Dermis blood vessel endothelial cell (primary cell): ENCODE measurements at places on chromosomes 5 and 9. TPM values are rescaled to one million over a fixed set of nuclear protein-coding genes. Genes with fewer than 3 reads are reported as not detected.

GRCh38 chr5:74490814-74491213, 149.7 kb downstream of the ENC1 start:
- no peak for DNase-seq

DNA sequence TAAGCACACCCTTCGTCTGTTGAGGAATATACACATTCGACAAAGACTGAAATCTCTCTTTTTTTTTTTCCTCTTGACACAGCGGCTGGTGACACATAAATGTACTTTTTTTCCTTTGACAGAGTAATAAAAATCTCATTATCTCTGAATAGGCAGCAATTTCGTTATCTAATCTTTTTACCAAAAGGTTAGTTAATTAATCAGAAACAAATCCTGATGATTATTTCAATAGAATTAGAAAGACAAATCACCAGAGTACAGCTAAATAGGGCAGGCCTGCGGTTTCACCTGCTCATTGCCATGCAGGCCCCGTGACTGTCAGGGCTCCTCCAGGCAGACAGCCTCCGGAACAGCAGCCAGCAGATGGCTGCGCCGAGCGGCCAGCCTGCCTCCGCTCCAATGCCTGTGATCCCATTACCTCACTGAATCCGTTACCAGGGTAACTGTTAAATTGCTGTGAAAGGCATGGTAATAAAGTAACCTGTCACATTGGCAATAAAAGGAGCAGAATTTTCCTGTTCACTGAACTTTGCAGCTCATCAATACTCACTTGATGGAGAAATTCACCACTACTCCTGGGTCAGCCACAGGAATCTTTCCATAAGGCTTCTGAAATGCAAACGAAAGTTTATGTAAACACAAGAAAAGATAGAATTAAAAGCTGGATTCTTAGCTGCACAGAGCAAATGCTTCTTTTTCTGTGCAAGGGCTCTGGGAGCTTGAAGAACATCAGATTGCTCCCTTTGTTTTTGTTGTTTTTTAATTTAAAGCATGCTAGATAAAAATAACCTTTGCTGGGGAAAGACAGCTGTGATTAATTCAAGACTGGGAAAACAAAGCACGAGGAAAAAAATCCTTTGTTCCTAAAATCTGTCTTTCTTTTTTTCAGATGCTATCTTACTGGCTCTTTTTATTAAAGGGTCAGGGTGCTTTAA, 666.4 kb upstream of the ZNF608 start:
- peak; percentile 96 for DNase-seq

DNA sequence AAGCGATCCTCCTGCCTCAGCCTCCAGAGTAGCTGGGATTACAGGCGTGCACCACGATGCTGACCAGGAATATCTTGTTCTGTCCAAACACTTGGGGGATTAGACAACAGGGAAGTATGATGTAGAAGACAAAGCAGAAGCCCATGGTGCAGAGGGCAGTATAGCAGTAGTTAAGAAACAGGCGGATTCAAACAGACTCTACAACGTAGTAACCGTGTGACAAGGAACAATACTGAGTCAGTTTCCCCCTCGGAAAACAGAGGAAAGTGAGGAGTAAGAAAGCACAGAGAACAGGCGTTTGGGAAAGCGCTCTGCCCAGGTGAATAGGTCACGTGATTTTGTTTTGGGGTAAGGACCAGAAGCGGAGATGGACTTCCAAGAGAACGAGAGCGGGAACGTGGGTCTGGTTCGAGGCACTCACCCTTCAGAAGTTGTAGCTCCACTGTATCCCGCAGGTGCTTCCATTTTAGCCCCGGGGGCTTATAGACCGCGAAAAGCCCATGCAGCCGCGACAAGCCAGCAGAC, 306 bp downstream of the TRUB2 start:
- DNase-seq = peak; percentile 42

DNA sequence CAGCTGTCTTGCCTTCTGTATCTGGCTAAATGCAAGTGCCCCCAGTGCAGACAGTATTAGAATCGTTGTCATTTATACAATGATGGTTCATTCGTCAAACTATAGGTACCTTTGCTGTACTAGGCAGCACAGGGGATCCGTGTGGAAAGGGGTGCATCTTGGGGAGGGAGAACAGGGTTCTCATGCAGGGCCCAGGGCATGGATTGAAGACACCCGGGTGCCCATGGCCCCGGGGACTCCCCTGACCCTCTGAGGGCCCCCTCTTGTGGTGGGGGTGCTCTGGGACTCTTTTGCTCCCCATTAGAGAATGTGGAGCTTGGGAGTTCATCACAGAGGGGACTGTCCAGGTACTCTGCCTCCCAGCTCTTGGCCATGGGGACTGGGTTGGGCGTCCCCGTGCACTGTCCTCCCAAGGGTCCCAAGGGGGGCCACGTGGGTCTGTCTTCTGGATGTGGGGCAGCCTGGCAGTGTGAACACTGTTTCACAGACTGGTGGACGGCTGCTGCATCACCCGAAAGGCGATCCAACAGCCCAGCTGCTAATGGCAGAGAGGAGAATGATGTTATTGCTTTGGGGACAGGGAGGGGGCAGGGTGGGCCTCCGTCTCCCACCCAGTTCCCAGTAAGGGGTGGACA, 36.9 kb upstream of the RXRA start:
- no peak for DNase-seq

- DNase-seq = no peak
Observed at GRCh38 chr9:76013809-76014208, 123.3 kb downstream of the PCSK5 start.

GRCh38 chr9:87950765-87951488, 23.4 kb downstream of the CDK20 start:
- DNase-seq = peak; percentile 55

- peak; percentile 75 for DNase-seq
Observed at GRCh38 chr5:62460578-62460983, 48.0 kb downstream of the IPO11 start.

- DNase-seq = peak; percentile 88
Observed at GRCh38 chr9:70111042-70111602, 67.5 kb downstream of the MAMDC2 start.

- DNase-seq = no peak
Observed at GRCh38 chr9:69279084-69279731, 45.8 kb upstream of the ENTREP1 start.

DNA sequence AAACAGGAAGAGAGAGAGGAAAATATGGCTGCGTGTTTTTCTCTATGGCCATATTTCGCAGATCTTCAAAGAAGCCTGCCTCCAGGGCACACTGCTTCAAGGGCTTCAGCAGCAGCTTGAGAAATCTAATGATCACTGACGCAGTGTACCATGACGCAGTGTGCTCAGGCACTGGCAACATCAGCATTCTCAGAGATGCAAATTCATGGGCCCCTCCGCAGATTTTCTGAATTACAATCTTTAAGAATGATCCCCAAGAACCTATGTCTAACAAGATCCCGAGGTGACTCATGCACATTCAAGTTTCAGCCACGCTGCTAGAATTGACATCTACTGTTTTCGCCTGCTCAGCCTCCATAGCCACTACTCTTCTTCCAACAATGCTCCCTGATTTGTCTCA, 143.9 kb upstream of the ZNF366 start:
- no peak for DNase-seq

- no peak for DNase-seq
Observed at GRCh38 chr9:82621447-82621846, 441.5 kb downstream of the RASEF start.

Gene HMGCR
- total RNA-seq = 80.8 and 126 TPM in 2 replicates

Gene CHD1
- total RNA-seq = 74.4 and 104 TPM in 2 replicates

GRCh38 chr5:34460496-34460895, 195.6 kb upstream of the RAI14 start:
- no peak for DNase-seq

DNA sequence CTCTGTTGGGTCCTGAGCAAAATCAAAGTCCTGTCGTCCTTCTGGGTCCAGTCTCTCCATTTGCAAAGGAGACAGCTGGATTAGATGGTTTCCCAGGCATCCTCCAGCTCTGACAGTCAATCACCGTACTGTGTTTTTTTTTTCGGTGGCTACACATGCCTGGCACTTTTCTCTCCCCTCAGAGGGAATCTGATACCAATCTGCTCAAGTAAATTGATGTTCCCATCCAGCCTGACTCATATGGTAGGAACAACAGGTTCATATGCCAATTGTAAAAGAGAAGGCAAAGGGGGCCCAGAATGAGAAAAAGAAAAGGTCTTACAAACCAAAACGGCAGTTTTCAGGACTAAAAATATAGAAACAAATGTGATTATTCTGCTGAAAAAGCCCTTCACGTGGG, 1.2 kb downstream of the FBXO10 start:
- DNase-seq = no peak

DNA sequence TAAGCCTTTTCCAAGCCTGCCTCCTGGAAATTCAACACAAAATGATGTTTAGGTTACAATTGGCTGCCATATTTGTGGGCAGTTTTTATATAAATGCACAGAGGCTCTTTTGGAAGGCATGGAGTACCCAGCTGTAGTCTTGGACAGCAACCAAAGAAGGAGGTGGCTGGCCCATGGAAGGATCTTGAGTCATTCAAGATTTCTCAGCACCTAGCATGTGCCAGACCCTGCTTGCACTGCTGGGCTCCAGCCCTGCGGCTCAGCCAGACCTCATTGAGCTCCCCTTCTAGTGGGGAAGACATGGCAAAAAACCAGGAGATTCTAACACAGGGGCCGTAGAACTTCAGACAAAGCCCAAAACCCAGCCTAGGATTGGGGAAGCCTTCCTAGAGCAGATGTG, 22.1 kb downstream of the JADE2 start:
- peak; percentile 48 for DNase-seq

Gene MPDZ
- total RNA-seq = 130 and 175 TPM in 2 replicates

- DNase-seq = no peak
Observed at GRCh38 chr9:136171009-136171800, 33.7 kb downstream of the LHX3 start.

GRCh38 chr9:115808108-115808507, 345.5 kb upstream of the PAPPA start:
- no peak for DNase-seq

DNA sequence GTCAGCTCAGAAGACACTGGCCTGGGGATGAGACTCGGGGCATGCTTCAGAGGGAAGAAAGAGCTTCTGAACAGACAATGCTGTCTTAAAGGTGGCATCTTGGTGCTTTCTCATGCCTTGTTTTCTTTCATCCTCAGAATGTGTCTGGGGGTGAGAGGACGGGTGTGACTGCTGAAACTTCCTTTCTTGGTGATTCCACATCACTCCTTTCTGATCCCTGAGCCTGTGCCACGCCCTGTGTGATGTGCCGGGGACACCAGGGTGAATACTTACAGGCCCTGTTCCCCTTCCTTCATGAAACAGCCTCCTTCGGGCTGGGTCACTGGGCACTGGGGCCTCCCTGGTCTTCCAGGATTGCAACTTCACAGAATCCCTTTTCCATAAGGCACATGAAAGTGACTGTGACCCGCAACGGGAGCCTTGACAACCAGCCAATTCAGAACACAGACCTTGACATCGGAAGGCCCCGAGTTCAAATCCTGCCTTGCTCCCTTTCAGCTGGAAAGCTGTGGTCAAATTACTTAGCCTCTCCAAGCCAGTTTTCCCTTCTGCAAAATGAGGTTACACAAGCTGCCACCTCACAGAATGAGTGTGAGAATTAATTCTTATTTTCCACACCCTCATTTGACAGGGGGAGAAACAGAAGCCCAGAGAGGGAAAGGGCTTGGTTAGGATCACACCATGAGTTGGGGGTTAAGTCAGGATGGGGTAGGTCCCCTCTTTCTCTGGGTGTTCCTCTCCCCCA, 44.1 kb upstream of the IL17B start:
- no peak for DNase-seq

- no peak for DNase-seq
Observed at GRCh38 chr5:122907276-122907675, 61.9 kb downstream of the SNX24 start.

DNA sequence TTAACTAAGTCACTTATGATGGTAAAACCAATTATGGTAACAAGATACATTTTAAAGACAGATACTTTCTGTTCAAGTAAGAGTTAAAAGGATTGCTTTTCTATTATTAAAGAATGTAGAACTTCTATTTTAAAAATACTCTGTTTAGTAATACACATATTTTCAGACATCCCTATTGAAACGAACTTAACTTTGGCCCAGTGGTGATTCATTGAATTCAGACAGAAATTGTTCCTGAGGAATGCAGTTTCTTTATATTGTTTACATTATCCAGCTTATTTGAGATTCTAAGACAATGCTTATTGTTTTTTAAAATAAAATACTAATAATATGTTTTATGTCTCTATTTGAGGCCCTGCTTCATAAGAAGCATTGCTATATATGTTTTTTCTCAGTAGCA, 816.4 kb downstream of the SEMA5A start:
- no peak for DNase-seq

Gene SELENOP
- 73.3 and 79.4 TPM in 2 replicates for total RNA-seq

GRCh38 chr9:92747459-92748232, 17.0 kb downstream of the BICD2 start:
- no peak for DNase-seq

Gene EGR1
- total RNA-seq = 0.93 and 4.8 TPM in 2 replicates

Gene SLC6A7
- not detected in 2 replicates for total RNA-seq

Gene INSYN2B
- 2.9 and 5.3 TPM in 2 replicates for total RNA-seq

Gene FRRS1L
- under 0.01 and 0.05 TPM in 2 replicates for total RNA-seq

DNA sequence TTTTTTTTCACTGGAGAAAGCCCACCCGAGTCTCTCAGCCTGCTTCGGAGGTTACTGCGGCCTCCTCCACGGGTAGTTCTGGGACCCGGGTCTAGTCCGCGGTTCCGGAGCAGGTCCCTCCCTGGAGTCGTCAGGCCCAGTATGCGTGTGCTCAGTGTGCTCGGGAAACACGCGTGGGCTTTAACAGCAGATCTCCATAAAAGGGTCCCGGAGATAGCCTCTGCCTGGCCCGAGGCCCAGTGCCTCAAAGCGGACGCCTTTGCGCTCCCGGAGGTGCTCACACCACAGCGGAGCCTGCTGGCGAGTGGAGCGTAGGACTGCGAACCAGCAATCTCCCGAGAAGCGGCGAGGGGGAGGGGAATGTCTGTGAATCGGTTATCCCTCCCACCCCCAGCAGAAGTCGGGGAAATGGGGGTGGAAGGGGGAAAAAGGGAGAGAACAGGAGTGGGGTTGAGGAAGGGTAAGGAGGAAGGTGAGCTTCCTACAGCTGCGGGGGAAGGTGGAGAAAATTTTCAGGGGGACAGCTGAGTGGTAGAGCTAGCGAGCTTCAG, 28.7 kb downstream of the CDKN2A start:
- DNase-seq = peak; percentile 88

- no peak for DNase-seq
Observed at GRCh38 chr5:81782811-81783210, 31.9 kb upstream of the SSBP2 start.

Gene ANGPTL2
- total RNA-seq = 12.3 and 14.9 TPM in 2 replicates

Gene PCDHB4
- 0.17 and 0.19 TPM in 2 replicates for total RNA-seq

DNA sequence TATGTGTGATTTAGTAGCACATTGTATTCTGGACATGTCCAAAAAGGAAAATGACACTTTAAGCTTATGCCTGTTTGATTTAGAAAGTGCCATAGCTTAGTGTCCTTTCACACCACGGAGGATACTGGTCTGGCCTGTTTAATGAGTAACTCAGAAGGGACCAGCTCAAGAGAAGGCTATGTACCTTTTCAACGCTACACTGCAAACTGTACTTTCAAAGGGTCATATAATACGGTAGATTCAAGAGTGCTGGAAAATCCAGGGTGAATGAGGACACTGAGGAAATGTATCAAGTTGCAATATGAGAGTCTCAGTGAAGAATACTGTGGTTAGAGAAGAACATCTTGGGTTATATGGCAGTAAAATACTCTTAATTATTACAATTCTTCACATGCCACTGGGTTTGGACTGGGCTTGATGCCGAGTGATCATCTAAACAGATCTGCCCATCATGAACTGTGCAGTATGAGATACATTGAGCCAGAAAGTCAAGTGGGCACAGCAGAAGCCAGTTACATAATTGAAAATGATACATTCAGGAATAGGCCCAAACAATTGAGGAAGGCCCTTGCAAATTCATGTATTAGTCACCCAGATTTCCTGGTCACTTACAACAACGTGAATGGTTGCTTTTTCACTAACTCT, 1211.5 kb upstream of the CDH9 start:
- DNase-seq = no peak

Gene NRG2
- total RNA-seq = 0.51 TPM in 2 replicates
